ENCODE measurements at places on chromosomes 11 and 22.

DNA sequence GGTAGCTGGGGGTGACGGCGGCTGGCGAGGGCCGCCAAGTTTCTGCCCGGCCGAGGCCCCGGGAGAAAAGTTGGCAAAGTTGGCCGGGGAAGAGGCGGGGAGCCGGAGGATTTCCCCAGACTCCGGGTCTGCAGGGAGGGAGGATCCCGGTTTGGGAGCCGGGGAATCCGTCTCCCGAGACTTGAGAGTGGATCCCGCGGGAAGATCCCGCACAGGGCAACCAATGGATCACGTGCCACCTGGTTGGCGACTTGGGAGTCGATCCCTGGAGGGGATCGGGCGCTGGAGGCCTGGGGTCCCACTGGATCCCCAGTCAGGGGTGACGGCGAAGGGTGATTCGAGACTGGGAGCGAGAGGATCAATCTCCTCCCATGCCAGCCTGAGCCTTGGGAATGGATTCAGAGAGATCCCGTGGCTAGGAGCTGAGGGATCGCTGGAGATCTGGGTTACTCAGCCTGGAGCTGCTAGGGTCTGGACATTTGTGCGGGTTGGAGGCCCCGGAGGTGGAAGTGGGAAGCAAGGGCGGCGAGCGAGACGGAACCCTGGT is 394 bp downstream of the KIAA1671 start:
- peak; percentile 34 for DNase-seq

DNA sequence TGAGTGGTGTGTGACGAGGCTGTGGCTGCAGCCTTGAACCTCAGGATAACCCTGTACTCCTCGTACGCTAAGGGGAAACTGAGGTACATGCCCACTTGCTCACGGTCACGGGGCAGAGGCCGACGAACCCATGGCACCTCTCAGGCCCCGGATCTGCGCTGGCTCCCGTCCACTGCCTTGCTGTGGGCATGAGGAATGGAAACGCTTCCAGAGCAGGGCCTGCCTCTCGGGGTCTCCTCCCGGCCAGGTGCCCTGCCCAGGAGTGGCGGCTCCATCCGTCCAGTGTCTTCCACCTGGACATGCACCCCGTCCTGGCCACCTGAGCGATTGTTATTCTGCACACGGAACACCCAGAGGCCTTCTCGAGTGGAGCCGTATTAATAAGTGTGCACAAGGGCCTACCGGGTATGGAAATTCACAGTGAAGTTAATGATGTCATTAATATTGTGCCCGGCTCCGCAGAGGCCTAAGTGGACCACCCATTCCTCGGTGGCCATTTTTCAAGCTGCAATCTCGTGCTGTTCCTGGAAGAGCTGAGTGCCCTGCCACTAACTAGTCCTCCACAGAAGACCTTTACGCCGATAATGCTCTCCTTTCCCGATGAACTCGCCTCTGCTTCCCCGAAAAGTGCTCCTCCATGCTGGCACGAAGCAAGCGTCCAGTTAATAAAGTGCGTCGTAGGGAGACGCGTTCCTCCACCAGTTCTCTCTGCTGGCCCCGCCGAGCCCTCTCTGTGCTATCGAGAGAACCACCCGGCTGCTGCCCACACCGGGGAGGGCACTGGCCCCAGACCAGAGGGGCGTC is 927.9 kb downstream of the BRD1 start:
- DNase-seq, result no peak

GRCh38 chr22:35425971-35426800 is 26.2 kb downstream of the MCM5 start:
- no peak for DNase-seq

GRCh38 chr22:35553341-35553740 is 12.7 kb downstream of the RASD2 start:
- no peak for DNase-seq

DNA sequence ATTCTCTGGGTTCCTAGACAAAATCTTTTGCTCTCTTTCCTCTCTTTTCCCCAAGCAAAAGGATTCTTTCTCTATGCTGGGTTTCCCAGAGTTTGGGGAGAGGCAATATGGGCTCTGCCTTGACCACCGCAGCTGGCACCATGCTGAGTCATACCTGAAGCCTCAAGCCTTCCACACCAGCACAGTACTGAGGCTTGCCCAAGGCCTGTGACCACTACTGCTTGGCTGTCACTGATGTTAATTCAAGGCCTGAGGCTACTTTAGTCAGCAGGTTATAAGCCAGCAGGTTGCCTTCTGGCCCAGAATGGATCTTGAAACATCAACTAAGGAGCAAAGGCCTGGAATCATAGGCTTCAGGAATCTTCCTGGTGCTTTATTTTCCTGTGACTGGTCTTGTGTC is 185.3 kb downstream of the DYNC2H1 start:
- no peak for DNase-seq
